ENCODE measurements at places on chromosomes 3 and 15. TPM values are rescaled to one million over a fixed set of nuclear protein-coding genes. Genes with fewer than 3 reads are reported as not detected.

MYH15 gene
- 0.90 TPM for total RNA-seq

AHSG gene
- total RNA-seq = not detected

MME gene
- total RNA-seq = 79.1 TPM

MOBP gene
- not detected for total RNA-seq

POPDC2 gene
- 2.7 TPM for total RNA-seq

ALDH1A2 gene
- total RNA-seq = 27.3 TPM

GOLGA8K gene
- total RNA-seq = 2.1 TPM

GPR171 gene
- 3.2 TPM for total RNA-seq

Measured in upper lobe of right lung (tissue), 1 donor.